Endothelial cell of umbilical vein (primary cell): ENCODE measurements at places on chromosomes 5 and 9. TPM values are rescaled to one million over a fixed set of nuclear protein-coding genes. Genes with fewer than 3 reads are reported as not detected.

- DNase-seq: peak; percentile 70
Observed at GRCh38 chr5:60677850-60678664, 21.9 kb downstream of the DEPDC1B start.

DNA sequence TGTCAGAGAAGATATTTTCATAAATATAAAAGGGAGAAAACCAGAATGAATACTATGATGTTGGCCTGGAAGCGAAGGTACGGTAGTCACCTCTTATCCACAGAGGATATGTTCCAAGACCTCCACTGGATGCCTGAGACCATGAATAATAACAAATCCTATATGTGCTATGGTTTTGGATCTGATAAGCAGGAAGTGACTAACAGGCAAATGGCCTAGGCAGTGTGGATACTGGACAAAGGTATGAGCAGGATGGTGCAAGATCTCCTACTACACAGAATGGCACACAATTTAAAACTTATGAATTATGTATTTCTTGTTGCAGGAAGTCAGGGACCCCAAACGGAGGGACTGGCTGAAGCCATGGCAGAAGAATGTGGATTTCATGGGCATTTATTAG is 48.2 kb downstream of the ADAMTS12 start:
- peak; percentile 50 for DNase-seq

DNA sequence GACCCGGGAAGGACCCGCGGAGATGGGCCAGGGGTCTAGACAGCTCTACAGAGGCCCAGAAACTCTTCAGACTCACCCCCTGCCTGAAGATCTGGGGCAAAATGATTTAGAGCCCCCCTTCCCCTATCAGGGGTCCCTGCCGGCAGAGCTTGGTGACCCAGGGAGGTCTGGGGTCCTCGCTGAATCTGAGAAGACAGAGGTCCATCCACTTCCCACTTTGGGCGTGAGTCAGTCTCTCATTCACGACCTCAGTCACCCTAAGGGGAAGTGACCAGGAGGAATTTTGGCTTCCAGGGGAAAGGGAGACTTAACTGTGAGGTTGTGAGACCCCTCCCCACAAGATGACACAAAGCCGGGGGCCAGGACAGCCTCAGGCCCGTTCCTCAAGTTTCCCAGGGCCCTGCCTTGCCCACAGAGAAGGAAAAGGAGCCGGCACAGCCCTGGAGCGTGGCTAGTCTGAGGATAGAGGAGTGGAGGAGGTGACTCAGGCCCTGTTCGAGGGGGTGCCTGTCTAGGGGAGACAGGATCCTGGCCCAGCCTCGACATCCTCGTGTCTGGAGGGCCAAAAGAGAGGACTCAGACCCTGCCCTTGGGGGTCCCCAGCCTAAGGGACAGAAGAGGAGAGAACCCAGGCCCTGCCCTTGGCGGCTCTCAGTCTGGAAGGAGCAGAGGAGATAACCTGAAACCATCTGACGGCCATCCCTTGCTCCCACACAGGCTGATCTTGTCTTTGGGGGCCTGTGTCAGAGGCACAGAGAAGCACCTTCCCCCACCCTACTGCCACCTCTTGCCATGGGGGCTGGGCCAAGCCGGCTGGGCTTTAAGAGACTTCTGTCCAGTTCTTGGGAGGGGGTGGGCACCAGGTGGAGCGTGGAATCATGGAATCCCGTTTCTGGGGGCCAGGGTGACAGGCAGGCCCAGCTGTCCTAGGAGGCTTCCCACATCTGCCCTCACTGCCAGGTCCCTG is 889 bp downstream of the PDLIM4 start:
- peak; percentile 68 for DNase-seq

DNA sequence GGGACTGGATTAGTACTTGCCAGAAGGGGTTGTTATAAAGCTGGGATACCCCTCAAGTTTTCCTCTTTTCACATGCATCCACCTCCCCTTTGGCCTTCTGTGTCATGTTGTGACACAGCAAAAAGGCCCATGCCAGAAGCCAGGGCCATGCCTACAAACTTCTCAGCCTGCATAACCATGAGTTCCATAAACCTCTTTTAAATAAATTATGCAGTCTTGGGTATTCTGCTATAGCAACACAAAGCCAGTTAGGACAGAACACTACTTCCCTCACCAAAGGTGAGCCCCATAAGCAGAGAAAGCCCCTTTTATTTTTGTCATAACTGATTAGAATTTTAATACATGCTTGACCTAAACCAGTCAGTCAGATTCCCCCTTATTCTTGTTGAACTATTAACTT is 801.3 kb downstream of the DNAH5 start:
- no peak for DNase-seq

GRCh38 chr5:79814699-79815098 is 125.1 kb downstream of the CMYA5 start:
- DNase-seq: no peak

The PTGES gene
- not detected in 2 replicates for total RNA-seq

The FIBCD1 gene
- total RNA-seq: not detected in 2 replicates

The TIMD4 gene
- not detected in 2 replicates for total RNA-seq
